Suppressor macrophage treated with lipopolysaccharide for 1 hour (primary cell): ENCODE measurements at places on chromosomes 12 and 14.

DNA sequence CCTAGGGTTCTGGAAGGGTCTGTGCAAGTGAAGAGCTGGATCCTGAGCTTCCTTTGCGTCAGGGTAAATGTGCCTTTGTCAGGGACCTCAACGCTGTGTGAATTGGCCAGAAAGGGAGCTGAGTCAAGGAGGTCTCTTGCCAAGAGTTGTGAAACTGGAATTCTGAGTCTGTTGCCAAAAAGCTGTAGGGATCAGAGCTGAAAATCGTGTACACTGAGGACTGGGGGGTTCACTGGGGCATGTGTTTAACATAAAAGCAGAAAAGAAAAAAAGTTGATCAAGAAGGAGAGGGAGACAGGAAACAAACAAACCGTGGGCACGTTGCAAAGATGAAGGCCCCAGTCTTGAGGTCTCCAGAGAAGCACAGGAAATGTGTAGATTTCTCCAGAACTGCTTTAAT is 1081.5 kb downstream of the VRK1 start:
- no peak for DNase-seq

GRCh38 chr12:119624966-119625365 is 31.4 kb downstream of the TMEM233 start:
- no peak for DNase-seq

- DNase-seq: no peak
These were observed 1.6 kb downstream of the TDP1 start for GRCh38 chr14:89957376-89957775.

DNA sequence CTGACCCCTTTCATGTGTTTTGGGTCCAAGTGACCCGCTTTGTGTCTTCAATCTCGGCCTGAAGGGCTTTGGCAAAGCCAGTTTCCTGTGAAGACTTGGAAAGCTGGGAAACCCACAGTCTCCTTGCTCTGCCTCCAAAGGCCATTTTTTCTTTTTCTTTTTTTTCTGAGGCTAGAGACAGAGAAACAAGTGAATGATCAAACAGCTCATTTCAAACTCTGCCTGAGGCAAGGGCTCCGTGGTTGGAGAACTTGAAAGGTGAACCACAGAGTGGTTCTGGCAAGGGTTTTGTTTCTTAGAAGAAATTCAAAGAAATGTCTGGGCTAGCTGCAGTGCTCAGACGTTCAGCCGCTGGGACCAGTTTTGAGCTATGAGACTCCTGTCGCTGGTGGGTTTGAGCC is 62.7 kb downstream of the ERH start:
- no peak for DNase-seq

DNA sequence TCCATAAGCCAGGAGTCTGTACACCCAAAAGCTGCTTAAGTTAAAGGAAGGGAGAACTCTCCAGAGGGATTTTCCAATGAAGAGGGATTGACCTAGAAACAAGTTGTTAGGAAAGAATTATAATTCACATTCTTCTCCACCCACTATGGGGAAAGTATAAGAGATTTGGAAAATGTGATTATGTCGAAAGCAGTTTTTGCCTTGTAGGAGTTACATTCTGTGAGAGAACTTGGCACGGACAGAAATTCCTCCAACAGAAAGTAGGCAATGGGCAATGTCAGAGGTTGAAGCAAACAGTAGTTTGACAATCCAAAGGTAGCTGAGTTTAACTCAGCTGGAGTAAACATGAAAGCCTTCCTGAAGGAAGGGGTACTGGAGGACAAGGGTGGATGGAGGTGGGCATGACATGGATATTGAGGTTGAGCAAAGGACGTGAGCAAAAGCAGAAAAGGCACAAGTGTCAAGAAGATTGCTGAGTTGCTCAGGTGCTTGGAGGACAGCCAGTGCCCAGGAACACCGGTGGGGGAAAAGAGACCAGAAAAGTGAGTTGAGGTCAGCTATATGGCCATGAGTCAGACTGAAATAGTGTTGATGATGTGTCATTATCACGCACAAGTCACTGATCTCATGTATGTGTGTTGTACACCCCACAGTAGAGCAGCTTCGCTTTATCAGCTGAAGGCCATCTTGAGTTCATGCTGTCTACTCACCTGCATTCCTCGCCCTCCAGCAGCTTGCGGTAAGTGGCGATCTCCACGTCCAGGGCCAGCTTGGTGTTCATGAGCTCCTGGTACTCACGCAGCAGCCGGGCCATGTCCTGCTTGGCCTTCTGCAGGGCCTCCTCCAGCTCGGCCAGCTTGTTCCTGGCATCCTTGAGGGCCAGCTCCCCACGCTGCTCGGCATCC is 4.0 kb downstream of the KRT5 start:
- no peak for DNase-seq

GRCh38 chr12:116808113-116809105 is 70.3 kb downstream of the RNFT2 start:
- DNase-seq: no peak

GRCh38 chr14:60326274-60326673 is 77.3 kb downstream of the PPM1A start:
- DNase-seq: no peak
